ENCODE measurements at places on chromosomes 13 and 19.

- DNase-seq = no peak
Measured at GRCh38 chr13:97468331-97468730, 34.4 kb downstream of the RAP2A start.

- DNase-seq = no peak
Measured at GRCh38 chr13:85148009-85148408, 651.2 kb downstream of the SLITRK6 start.

DNA sequence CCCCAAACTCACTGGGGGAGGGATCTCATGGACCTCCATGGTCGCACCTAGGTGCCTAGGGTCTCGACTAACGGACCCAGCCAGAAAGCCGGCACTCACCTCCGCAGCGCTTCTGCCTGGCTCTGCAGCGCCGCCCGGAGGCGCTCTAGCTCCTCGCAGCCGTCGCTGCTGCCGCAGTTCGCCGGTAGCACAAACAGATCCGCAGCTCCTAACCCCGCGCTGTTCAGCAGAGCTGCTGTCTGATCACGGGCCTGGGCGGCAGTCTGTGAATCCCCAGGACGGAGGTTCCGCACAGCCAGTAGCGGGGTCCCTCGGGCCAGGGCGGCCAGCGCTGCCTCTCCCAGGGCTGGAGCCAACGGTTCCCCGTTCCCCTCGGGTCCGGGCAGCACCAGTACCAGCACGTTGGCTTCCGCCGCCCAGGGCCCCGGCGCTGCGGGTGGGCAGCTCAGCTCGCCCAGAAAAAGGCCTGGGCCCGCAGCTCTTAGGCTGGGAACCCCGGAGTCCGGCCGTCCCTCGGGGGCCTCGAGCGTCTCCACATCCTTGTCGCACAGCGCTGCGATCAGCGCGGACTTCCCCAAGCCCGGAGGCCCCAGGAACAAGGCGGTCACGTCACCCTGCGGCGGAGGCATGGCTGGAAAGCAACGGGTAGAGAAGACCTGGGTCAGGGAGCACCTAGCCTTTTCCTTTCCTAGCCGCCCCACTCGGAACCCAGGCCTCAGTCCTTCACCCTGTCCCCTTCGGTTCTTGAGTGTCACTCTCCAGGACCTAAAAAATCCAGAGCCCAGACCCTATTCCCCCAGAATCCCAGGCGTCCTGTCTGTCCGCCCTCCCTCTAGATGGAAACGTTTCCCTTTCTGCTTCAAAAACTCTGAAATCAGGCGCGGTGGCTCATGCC is 977 bp downstream of the IRGQ start:
- DNase-seq = no peak

- no peak for DNase-seq
Measured at GRCh38 chr13:62061751-62062150, 646.1 kb upstream of the PCDH20 start.

DNA sequence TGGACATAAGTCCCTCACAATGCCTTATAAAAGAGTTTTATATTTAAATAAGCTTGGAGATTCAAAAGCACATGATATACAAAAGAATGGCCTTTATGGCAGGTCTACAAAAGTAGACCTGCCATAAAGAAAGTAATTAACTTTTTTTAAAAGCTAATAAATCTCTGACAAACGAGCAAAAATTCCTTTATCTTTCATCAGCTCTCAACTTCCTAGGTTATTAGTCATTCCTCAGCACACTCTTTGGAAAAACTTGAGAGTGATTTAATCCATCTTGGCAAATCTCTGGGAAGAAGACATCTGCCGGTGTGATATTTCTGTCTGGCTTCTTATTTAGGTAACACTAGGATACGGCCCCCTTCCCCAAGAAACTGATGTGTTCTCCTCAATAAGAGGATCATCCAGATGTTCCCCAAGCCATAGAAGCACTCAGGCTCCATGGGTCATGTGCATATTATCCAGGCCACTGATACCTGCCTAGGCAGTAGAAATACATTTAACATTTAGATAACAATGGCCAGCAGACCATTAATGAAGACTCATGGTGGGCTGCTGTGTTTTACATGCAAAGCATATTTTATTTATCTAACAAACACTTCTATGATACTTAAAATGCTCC is 372.7 kb downstream of the LIG4 start:
- peak; percentile 80 for DNase-seq

DNA sequence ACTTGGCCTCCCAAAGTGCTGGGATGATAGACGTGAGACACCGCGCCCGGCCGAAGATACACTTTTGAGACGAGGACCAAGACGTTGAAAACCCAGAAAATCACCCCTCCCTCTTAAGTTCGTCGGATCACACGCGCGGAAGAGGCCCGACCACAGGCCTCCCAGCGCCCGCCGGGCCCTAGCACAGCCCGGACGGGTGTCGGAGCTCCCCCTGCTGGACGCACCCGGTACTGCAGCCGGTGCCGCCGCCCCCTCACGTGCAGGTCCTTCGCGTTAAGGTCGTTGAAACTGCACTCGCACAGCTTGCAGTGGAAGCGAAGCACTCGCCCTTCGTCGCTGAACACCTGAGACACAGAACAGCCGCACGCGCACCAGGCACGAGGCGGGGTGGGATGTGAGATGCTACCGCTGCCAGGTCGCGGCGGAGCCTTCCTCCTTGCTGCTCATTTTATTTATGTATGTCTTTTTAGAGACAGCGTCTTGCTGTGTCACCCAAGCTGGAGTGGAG is 35.7 kb upstream of the MATK start:
- no peak for DNase-seq

DNA sequence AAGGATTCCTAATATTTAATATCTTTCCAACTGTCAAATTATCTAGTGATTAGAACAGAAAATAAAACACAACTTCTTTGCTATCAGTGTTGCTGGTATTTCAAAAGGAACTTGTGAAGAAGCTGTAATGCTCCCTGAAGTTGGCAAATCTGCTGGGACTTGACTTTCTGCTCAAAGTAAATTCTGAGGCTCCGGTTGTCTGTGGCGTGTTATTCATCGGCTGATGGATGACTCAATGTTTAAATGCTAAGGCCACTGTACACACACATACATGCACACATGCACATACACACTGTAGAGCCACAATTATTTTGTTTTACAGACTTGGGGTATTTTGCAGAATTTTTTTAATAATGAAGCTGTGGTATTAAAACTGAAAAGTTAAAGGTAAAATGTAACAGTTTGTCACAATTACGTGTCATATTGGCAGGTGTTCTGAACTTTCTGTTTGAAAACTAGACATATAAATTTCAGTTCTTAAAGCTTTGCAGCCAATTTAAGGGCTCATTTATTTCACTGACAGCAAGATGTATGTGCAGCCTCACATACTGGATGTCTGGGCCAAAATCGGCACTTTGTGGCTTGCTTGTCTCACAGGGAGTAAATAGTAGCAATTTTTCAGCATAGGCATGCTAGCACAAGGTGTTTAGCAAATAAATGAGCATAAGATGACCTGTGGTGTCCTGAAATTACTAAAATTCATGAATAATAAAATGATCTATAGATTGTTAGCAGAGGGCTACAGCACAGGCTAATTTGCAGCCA is 1691.7 kb upstream of the PCDH20 start:
- DNase-seq = no peak

DNA sequence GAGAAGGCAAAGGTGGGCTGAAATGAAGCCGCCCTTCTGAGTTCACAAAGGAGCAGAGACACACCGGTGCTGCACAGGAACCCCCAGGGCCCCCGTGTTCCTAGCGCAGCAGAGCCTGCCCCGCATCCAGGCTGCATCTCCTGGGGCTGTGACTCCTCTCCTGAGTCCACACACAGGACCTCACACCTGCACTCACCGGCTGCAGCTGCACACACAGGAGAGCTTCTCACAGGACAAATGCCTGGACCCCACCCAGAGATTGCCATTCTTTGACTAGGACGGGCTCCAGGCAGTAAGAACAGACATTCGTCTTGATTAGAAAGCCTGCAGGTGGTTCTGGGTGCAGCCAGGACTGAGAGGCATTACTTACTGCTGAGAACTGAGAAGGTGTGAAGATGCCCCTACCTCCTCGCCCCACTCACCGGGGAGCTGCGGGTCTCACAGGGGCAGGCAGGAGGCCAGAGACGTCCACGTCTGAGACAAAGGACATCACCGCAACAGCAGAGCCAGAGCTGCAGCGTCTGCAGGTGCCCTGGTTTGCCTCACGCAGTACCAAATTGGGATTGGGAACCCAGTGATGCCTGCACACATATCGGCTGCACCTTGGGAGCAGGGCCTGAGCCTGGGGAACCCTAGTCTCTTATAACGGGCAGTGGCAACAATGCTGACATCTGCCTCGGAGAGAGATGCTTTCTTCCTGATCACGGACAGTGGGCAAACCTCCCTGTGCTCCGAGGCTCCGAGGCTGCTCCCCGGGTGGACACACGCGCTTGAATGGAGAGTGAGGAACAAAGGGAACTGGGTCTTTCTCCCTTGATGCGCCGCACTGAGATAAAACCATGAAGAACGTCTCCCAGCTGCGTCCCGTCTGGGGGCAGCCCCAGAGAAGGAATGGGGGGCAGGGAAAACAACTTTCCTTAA is 50.4 kb downstream of the RASA3 start:
- no peak for DNase-seq

DNA sequence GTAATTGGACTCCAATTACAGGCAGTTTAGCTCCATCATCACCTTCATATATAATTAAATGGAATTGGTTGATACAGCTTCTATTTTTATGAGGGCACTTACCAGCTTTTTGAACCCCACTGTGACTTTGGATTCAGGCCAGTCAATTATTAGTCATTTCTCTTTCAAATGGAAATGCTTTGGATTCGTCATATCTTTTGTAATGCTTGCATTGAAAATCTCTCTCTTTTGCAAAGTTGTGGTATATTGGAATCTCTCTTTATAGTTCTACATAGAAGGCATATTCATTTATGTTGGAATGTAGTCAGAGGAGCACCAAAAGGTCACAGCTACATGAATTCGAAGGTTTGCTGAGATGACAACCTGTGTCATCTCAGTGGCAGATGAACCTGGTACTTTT is 1074.3 kb upstream of the SLC10A2 start:
- no peak for DNase-seq

GRCh38 chr19:46533078-46533620 is 37.5 kb upstream of the PNMA8B start:
- no peak for DNase-seq

DNA sequence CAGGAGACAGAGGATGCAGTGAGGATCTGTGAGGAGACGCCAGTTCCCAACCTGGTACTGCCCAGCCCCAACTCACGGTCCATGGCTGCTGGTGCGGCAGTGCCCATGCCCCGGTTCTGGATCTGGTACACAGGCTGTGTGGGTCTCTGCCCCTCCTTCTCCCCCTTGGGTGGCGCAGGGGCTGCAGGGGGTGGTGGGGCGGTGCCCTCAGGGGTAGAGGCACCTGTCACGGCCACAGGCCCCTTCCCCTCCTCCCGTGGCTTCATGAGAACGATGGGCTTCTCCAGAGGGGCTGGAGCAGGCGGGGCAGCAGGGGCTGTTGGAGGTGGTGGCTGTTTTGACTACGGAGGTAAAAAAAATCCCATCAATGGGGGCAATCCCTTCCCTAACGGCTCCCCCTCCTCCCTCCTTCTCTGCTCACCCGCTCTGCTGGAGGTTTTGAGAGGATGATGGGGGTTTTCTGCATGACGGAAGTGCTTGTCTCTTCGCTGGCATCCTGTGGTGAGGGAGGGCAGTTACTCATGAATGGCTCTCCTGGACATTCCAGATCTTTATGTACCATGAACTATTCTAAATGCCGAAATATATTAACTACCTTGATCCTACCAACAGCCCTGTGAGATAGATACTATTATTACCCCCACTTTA is 7.1 kb downstream of the SMG9 start:
- no peak for DNase-seq

DNA sequence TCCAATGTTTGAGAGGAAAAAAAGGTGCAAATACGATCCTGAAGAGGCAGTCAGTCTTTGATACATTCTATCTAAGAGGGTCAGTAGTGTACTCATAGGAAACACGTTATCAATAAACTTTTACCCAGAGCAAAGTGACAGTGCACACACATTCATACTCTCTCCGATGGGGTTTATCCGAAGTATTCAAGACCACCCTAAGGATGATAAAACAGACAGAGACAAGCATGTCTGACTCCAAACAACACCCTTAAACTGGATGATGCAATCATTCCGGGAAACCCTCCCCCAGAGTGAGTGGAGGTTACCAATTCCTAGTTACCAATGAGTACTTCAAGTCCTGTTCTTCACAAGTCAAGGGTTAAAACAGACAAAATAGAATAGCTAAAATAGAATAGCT is 79.1 kb downstream of the DNAJC3 start:
- DNase-seq = no peak

GRCh38 chr13:50989476-50989875 is 79.9 kb downstream of the RNASEH2B start:
- peak; percentile 20 for DNase-seq

- no peak for DNase-seq
Measured at GRCh38 chr19:39100500-39101166, 16.5 kb downstream of the ACP7 start.

DNA sequence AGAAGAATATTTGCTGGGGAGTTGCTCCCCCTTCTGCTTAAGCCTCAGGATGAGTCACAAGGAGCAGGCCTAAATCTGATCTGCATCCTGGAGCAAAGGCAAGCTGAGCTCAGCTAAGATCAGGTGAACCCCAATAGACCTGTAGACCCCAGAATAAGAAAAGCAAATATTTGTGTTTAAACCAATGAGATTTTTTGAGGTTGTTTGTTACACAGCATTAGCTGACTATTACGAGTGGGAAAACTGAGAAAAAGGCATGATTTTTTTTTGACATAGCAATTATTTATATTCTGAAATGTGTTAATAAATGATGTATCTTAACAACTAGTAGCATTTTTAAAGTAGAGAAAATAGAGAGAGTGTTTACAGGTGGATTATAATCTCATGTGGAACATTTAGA is 45.1 kb downstream of the ADGRE3 start:
- no peak for DNase-seq

GRCh38 chr19:58362272-58362994 is at the start of gene ZNF497:
Gene ZNF497 (minus strand): TSS chr19:58362751. CDS start chr19:58357635, 5,116 bp downstream.
- DNase-seq = peak; percentile 98

GRCh38 chr13:100594731-100595130 is 6.1 kb upstream of the GGACT start:
- DNase-seq = no peak

DNA sequence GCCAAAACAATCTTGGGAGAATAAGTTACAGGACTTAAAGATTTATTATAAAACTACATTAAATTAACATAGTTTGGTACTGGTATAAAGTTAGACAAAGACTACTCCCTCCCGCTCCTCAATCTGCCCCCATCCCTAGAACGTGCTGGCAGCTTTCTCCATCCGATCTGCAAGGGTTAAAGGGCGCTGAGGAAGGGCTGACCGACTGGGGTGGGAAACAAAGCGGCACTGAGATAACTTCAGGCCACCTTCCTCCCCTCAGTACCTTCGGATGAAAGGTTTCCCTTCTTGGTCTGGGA is 790 bp upstream of the SUGT1 start:
- no peak for DNase-seq

DNA sequence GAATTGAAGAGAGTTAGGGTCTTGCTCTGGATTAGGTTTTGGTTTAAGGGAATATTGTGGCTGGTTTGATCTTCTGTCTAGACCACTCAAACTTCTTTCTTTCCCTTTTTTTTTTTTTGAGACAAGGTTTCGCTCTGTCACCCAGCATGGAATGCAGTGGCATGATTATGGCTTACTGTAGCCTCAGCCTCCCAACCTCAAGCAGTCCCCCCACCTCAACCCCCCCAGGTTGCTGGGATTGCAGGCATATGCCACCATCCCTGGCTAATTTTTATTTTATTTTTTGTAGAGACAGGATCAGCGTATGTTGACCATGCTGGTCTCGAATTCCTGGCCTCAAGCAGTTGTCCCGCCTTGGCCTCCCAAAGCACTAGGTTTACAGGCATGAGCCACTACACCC is 21.2 kb downstream of the ARHGAP35 start:
- DNase-seq = no peak

GRCh38 chr19:1863638-1864479 is 480 bp upstream of the KLF16 start:
- DNase-seq = peak; percentile 88

Data from NCI-H226 (cell line).